ENCODE measurements at places on chromosomes 5 and 9.

- DNase-seq, result no peak
Observed at GRCh38 chr9:34503406-34503805, 19.4 kb downstream of the ENHO start.

- DNase-seq, result no peak
Observed at GRCh38 chr9:112408275-112408674, 28.4 kb downstream of the HSDL2 start.

- DNase-seq, result no peak
Observed at GRCh38 chr9:108468364-108468763, 387.4 kb downstream of the ACTL7B start.

- no peak for DNase-seq
Observed at GRCh38 chr9:74362423-74362822, 134.7 kb upstream of the RORB start.

- no peak for DNase-seq
Observed at GRCh38 chr5:121396716-121397115, 455.0 kb upstream of the FTMT start.

- no peak for DNase-seq
Observed at GRCh38 chr5:142192286-142193113, 83.9 kb downstream of the NDFIP1 start.

DNA sequence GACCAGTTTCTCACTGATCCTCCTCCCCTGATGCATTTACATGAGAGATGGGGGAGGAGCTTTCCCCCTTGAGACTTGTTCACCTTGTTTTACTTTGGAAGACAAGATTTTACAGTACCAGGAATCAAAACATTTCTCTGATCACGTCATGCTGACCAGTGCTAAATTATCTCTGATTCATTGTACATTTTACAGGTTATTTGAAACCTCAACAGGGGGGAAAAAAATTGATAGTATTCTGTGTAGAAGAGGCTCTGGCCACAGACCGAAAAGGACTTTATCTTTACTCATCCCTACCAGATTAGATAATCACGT, 133.9 kb downstream of the GRIA1 start:
- no peak for DNase-seq

DNA sequence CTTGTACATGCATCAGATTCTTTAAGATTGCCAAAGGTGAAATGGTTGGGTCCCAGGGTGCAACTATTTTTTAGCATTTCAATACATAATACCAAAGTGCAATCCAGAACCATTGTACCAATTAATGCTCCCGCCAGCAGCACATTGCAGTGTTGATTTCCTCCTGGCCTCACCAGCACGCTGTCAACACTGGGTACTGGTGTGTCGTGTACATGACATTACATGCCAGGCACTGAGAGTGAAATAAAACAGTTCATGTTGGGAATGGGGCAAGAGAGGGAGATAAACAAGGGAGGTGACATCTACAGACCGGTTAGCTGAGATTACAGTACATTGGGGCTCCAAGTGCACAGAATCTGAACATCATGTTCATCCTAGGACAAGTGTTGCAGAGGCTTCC, 37.8 kb downstream of the HMGCS1 start:
- DNase-seq, result no peak

DNA sequence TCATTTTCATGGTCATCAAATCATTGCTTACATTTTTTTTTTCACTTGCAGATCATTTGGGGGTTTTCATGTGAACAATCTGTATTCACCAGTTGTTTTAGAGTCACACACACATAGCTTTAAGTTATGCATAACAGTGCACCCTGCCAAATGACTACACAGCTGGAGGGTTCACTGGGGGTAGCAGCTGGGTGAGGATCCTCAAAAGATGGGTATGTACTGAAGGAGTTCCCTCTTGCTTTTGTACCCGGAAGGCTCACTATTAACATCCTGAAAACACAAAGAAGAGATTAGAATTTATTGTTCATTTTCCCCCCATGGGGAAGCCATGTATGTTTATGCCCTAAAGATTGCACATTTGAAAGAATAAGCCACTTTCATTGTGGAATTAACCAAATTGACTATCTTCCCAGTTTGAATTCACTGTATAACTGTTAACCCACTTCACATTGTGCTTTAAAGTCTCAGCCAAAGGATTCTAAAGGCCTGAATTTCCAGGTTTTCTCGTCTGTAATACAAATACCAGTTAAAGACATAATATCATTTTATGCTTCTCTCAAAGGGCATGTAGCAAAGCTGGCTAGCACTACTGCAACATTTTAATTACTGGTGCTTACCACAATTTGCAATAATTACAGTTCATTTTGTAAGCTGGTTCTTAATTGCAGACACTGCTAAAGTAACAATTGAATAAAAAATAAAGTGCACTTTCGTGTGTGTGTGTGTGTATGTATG, 466.4 kb upstream of the MEF2C start:
- no peak for DNase-seq

Data from SIG-M5 (cell line).